Stimulated activated CD8-positive, alpha-beta memory T cell treated with anti-CD3 and anti-CD28 coated beads, Interleukin-4, amount 100 ng/mL, for 1 hour (primary cell): ENCODE measurements at places on chromosomes 7 and 10.
A peak's percentile ranks its signal among the peaks of the same experiment; 100 is the strongest.

- no peak for DNase-seq
These were observed 2.0 kb upstream of the ANLN start for GRCh38 chr7:36387435-36388231.

- no peak for DNase-seq
These were observed 84.0 kb upstream of the GTF2I start for GRCh38 chr7:74573512-74573911.

GRCh38 chr7:95614442-95614940 lies 18.2 kb upstream of the PDK4 start:
- no peak for DNase-seq

GRCh38 chr7:150968734-150969372 lies 9.3 kb downstream of the KCNH2 start:
- no peak for DNase-seq

- no peak for DNase-seq
These were observed 97.3 kb downstream of the PDGFA start for GRCh38 chr7:422191-422885.

- no peak for DNase-seq
These were observed 150.4 kb upstream of the LANCL2 start for GRCh38 chr7:55214707-55215106.

GRCh38 chr10:43417950-43418768 lies 9.2 kb upstream of the HNRNPF start:
- DNase-seq: no peak

DNA sequence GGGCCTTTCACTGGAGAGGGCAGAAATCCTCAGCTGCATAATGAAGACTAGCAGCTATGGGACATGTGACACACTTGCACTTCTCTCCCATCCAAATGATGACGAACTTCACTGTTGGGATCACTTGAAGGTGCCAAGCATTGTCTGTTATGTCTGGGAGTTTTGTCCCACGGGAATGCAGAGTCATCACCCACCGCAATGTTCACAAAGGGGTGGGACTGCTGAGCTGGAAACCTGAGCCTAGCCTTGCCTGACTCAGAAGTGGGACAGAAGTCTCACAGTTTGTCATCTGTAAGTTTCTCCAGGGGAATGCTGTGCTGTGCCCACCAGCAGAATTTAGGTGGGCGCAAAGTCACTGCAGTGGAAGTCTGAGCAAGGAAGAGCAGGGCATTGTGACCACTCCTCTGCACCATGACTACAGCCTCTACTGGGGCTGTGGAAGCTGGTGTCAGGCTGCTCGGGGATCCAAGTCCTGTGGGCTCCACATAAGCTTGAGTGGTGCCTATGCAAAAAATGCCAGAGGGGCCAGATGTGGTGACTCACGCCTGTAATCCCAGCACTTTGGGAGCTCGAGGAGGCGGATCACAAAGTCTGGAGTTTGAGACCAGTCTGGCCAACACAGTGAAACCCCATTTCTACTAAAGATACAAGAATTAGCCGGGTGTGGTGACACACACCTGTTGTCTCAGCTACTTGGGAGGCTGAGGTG lies 472.0 kb upstream of the CNTNAP2 start:
- no peak for DNase-seq

DNA sequence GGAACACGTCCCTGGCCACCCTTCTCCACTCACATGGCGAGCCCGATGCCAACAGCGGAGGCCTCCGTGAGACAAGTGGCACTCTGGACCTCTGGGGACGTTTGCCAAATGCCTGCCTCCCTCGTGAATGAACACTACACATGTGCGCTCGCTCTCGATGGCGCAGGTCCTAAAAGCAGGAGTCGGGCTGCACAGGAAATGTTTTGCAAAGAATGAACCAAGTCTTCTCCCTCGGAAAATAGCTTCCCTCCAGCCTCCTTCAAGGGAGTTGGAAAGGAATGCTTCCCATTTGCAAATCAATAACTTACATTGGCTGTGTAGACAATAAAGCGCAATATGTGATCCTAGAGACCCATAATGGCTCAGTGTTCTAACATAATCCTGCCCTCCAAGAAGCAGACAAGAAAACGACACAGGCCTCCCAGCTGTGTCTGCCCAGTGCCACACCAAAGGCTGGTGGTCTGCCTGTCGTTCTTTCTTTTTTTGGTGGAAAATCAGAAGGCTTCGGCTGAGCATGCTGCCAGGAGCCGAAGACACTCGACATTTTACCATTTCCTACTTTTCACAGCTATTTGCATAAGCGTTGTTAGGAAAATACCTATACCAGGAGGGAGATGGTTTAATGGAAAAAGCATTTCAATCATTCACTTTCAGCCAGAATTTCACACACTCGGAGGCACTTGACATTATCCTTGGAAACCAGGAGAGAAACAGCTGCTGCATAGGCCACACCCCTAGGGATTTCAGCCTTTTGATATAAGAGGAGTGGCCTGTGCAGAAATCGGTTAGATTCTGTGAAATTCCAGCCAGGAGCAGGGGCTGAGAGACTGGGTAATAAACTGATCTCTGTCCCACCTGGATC lies 38.4 kb downstream of the ATXN7L1 start:
- DNase-seq: no peak

GRCh38 chr10:124200011-124200410 lies 106.6 kb upstream of the CHST15 start:
- no peak for DNase-seq

DNA sequence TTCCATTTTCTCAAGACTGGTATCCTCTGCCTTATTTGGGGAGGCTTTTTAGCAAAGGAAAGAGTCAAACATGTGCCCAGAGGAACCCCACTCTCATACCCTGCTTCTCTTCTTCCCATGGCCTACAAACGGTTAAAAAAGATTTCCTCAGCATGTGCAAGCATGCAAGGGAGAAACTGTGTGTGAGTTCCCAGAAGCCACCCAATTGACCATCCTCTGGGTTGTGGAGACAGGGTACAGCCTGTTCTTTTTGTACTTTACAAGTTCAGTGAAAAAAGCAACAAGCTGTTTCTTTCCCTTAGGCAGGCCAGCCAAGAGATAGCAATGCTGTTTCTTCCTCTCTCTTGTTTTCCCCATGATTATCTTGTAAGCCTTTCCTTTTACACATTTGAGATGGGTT lies 68.8 kb upstream of the MTPN start:
- DNase-seq: no peak

DNA sequence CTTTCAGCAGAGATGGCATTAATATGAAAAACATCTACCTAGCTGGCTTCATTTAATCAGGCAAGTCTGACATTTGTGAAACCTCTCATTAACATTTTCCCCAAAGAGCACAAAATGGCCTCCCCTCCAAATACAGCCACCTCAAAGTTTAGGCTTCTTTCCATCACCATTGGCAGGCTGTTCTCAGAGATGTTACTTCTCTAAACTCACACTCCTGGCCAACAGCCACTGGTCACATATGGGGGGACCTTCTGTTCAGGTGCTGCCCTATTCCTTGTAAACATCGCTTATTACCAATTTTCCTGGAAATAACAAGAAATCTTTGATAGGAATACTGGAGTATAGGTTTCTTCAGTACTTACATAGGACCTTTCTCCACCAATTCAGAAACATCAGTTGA lies 69.5 kb downstream of the GBF1 start:
- no peak for DNase-seq

- no peak for DNase-seq
These were observed 223.1 kb downstream of the REEP3 start for GRCh38 chr10:63744060-63744941.

DNA sequence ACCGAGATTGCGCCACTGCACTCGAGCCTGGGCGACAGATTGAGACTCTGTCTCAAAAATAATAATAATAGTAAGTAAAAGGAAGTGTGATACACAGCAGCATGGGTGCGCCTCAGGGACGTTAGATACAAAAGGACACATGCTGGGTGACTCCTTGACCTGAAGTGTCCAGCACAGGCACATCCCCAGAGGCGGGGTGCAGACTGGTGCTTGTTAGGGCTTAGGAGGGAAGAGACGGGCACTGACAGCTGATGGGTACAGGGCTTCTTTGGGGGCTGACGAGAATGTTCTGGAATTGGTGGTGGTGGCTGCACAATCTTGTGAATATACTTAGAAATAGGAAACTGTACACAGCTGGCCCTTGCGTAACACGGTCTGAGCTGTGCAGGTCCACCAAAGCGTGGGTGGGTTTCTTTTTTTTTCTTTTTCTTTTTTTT lies 61.8 kb upstream of the DNAJB6 start:
- DNase-seq: no peak

- no peak for DNase-seq
These were observed 325.2 kb downstream of the PRPF18 start for GRCh38 chr10:13911821-13912520.

GRCh38 chr7:152121432-152121831 lies 96.0 kb downstream of the GALNT11 start:
- DNase-seq: no peak

- DNase-seq: no peak
These were observed 78.3 kb downstream of the SNX10 start for GRCh38 chr7:26370011-26370410.

DNA sequence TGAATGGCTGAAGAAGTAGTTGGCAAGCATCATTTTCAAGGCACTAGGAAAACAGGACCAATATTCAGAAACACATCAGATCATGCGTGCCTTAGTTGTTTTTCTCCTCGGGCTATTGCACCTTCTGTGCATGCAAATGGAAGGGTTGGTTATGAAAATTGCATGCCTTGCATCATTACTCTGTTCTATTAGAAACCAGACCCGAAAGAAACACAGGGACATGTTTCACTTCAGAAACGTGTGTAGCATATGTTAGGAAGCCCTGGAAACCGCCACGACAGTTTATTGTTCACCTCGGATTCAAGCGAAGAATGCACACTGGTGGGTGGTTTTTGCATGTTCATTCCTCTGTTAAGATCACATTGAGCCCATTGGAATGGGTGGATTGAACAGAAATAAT lies 214.7 kb downstream of the FRMD4A start:
- no peak for DNase-seq

DNA sequence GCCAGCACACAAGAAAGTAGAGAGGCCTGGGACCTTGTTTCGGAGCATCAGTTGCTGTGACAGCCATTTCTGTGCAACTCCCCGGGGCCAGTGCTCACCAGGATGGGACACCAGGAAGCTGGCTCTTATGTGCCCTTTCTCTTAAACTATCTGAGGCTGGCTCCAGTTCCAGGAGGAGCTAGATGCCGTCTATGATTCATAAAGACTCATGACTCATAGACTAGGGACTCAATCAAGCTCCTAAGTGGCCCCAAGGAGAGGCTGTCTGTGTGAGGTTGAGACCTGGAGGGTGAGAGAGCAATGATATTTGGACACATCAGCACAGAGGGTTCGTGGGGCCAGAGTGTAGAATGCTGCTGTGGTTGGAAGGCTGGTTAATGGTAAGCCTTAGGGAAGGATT lies 580.1 kb downstream of the CCSER2 start:
- DNase-seq: no peak

DNA sequence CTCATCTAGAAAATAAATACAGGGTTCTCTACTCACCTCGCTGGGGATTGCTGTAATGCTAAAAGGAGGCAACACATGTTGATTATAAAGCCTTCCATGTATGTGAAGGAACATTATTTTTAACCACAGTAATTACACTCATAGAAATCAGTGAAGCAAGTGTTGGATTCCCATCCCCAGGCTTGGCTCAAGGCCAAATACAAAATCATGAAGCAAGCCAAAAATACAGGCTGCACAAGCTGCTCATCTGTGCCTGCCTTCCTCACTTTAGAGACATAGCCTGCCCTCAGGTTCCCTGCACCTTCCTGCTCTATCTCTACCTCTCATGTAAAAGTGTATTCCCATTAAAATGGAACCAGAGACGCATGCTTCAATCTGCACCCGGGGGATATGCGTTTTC lies 1077.1 kb upstream of the C7orf33 start:
- no peak for DNase-seq

- no peak for DNase-seq
These were observed 129.4 kb downstream of the SLC16A9 start for GRCh38 chr10:59580026-59580863.

- DNase-seq: peak; percentile 39
These were observed 22.1 kb upstream of the CARD11 start for GRCh38 chr7:3065724-3066143.

DNA sequence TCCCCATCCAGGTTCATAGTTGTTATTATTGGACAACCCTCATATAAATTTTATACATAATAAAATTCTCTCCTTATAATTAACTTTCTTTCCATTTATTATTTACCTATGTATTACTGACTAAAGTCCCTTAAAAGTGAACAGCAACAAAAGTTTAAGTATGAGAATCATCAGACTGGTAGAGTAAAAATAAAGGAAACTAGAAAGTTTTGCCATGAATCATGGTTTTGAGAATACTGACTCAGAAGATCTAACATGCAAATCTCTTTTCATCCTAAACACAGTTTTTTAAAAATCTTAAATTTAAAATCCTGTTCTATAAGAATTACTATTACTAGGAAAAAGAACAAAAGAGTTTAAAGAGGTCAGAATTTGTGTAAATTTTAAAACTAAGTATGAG lies 32.1 kb downstream of the HERC4 start:
- no peak for DNase-seq

- DNase-seq: no peak
These were observed 38.5 kb upstream of the LRRC17 start for GRCh38 chr7:102874166-102874829.

GRCh38 chr10:1650542-1651269 lies 86.6 kb downstream of the ADARB2 start:
- DNase-seq: no peak

DNA sequence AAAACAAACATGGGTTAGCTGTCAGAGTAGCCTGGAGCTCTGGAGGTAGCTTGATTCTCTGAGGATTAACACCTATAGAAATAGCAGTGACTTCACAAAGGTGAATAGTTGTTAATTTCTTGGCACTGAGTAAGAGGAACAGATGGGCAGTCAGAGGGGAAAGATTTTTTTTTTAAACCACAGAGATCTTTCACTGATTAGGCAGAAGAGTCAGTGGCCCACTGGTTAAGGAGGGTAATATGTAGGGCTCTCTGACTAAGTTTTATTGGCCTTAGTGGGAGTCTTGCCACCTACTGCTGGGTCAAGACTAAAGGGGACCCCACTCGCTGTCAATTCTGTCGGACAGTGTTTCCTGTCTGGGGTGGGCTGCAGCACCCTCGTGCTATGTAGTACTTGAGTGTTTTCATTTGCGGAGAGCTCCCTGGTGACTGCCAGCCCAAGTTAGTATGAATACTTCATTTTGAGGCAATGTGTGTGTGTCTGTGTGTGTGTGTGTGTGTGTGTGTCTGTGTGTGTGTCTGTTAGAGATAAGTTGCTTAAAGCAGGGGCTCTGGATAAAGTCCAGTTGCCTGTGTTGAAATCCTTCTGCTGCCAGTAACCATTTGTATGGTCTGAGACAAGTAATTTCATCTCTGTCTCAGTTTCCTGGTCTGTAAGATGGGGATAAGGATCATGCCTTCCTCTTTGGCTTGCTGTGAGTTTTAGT lies 145.2 kb downstream of the ARID5B start:
- DNase-seq: no peak

- no peak for DNase-seq
These were observed 40.1 kb downstream of the ZNF467 start for GRCh38 chr7:149733131-149733923.

GRCh38 chr10:2782950-2783349 lies 284.4 kb upstream of the PFKP start:
- DNase-seq: no peak

GRCh38 chr7:105325216-105325904 lies 63.4 kb downstream of the SRPK2 start:
- DNase-seq: no peak
